GM12891 (cell line): ENCODE measurements at places on chromosomes 11 and 22.

- no peak for DNase-seq
Observed at GRCh38 chr11:6418557-6419008, 311 bp downstream of the APBB1 start.

DNA sequence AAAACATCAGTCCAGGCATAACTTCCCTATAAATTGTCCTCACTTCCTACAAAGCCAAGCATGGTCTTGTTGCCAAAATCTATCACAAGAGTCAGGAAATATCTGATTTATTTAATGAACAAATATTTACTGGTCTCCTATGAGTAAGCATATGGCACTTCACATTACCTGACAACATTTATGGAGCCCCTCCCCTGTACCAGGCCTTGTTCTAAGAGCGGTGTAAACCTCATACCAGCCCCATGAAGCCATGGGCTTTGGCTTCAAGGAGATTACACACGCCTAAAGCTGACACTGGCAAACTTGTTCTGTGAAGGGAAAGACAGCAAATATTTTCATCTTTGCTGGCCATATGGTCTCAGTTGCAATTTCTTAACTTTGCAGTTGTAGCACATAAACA is 43.0 kb upstream of the EIF3D start:
- no peak for DNase-seq

DNA sequence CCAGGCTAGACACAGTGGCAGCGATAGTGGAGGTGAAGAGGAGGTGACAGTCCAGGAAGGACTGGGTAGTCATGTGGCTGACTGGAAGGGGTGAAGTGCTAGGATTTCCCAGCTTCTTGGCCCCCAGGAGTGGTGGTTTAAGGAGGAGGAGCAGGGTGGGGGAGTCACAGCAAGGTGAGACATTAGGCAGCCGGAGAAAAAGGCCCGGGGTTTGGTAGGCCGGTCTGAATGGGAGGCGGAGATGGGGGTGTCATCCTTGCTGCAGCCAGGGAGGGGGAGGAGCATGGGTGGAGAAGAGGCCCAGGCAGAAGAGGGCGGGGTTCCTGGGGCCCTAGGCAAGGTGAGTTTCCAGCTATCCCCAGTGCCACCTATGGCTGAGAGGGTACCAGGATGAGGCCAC is 6.1 kb downstream of the SIPA1 start:
- no peak for DNase-seq

- no peak for DNase-seq
Observed at GRCh38 chr22:30094804-30095203, 14.5 kb downstream of the HORMAD2 start.

GRCh38 chr11:763073-763463 is 14.2 kb downstream of the GATD1 start:
- no peak for DNase-seq

GRCh38 chr11:96085319-96085930 is 161.5 kb upstream of the MTMR2 start:
- no peak for DNase-seq

DNA sequence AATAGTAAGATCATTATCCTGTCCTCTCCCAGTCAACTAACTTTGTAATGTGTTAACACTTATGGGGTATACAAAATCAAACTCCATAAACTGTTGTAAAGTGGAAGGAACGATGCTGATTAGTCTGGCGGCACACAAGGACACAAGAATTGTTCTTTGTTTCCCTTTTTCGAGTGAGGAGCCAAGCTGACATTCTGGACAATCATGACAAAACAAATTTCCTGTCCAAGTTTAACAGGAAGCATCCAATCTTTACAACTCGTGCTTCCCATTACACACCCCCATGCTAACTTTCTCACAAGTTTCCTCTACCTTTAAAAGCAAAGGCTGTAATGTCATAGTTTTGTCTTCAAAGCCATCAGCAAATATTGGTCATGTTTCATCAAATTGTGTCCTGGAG is 20.4 kb upstream of the LDLRAD3 start:
- no peak for DNase-seq

DNA sequence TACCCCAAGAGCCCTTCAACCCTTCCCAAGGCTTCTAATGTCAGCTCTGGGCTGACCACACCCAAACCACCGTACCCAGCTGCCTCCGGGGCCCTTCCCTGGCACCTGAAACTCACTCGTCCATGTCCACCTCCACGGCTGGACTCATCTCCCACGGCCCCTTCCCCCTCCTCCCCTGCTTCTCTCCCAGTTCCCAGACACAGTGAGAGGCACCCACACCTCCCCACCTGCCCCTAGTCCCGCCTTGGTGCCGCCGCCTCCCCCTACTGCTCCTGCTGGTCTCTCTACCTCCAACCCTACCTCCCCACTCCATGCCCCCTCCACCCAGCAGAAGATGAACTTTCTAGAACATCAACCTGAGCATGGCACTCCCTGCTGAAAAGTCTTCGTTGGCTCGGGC is 39.5 kb downstream of the ELFN2 start:
- no peak for DNase-seq

DNA sequence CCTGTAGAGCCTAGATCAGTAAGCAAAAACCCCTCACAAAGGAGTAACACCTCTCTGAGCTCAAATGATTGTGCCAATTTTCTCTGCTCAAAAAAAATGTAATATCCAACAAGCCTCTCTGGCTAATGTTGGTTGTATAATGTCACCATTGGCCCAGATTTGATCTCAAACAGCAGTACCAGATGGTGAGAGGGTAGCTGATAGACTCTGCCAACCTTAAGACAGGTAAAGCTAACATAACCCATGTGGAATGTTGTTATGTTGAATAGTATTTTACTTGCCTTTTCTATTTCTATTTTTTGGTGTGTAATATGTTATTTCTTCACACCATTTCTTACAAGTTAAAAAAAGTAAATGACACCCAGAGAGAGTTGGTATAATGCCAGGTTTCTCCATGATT is 166.7 kb upstream of the GUCY1A2 start:
- DNase-seq, result no peak

- no peak for DNase-seq
Observed at GRCh38 chr22:48264586-48264985, 1502.1 kb downstream of the TBC1D22A start.

- DNase-seq, result peak; percentile 80
Observed at GRCh38 chr22:50342651-50343540, at the start of gene PPP6R2. PPP6R2 (plus strand) TSS chr22:50343327; CDS start chr22:50393909, 50,582 bp downstream.

GRCh38 chr11:68914761-68915160 is 11.1 kb downstream of the IGHMBP2 start:
- no peak for DNase-seq

DNA sequence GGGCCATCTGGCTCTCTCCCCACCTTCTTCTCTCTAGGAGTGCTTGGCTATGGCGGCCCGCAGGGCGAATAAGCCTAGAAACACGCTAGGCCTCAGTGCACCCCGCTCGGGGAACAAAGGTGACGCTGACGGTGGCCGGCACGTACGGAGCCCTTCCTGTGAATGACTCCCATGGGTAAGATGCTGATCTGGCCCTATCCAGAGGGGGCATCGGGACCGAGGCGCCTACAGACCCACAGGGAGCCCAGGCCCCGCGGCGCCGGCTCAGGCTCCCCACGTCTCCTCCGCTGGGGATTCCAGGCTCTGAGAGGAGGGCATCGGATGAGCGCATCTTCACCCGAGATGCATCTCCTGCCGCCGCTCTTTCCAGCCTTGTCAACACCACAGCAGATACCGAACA is 31.4 kb upstream of the TESMIN start:
- no peak for DNase-seq

GRCh38 chr11:94184362-94184761 is 55.7 kb downstream of the PANX1 start:
- DNase-seq, result no peak

- DNase-seq, result no peak
Observed at GRCh38 chr22:44364751-44365130, 52.0 kb upstream of the SHISAL1 start.

DNA sequence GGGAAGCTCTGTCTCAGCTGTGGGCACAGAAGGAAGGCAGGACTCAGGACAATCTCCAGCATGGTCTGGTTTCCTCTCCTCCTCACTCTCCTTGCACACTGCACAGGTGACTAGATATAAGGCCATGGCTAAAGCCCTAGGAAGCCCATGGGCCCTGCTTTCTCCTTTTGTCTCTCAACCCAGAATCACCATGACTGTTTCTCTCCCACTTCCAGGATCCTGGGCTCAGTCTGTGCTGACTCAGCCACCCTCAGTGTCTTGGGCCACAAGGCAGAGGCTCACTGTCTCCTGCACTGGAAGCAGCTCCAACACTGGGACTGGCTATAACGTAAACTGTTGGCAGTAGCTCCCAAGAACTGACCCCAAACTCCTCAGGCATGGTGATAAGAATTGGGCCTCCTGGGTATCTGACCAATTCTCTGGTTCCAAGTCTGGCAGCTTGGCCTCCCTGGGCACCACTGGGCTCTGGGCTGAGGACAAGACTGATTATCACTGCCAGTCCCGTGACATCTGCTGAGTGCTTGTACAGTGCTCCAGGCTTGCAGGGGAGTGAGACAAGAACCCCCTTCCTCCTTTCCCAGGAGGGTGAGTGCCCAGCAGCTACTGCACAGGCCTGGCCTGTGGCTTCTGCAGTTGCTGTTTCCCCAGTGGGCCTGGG is 104.0 kb upstream of the TOP3B start:
- no peak for DNase-seq

GRCh38 chr11:25790396-25790795 is 541.5 kb upstream of the ANO3 start:
- DNase-seq, result no peak

DNA sequence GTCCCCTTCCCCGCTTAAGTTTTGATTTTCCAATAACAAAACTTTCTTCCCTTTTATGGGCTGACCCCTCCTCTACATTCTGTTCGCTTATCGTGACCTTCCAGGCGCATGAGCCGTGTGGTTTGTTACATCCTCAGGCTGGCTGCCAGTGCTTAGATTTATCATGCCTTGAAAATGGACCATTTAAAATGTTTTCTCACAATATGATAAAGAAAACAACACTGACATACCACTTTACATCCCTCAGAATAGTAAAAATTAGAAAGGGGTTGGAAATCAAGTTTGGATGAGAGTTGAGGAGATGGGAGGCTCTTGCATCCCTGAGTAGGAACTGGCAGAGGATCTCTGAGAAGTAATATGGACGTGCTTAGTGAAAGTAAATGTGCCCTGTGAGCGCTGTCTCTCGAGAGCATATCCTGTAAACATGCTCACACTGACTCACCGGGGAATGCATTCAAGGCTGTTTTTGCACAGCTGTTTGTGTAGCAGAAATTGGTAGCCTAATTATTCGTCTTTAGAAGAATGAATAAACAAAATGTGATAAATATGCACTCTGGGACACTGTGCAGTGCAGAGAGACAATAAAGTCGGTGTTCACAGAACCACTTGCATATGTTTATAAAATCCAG is 17.1 kb upstream of the TOLLIP start:
- DNase-seq, result no peak

DNA sequence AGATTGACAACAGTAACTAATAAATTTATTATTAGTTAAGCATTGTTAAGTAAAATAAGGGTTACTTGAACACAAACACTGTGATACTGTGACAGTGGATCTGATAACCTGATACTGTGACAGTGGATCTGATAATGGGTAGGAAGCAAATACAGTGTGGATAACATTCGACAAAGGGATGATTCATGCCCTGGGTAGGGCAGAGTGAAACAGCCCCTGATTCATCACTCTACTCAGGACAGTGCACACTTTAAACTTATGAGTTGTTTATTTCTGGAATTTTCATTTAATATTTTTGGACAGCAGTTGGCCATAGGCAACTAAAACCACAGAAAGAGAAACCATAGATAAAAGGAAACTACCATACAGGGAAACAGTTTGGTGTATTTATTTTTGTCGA is 60.8 kb upstream of the CTSC start:
- no peak for DNase-seq

- no peak for DNase-seq
Observed at GRCh38 chr22:33898121-33898520, 22.2 kb downstream of the LARGE1 start.

- no peak for DNase-seq
Observed at GRCh38 chr11:8997451-8997850, 6.3 kb downstream of the NRIP3 start.

DNA sequence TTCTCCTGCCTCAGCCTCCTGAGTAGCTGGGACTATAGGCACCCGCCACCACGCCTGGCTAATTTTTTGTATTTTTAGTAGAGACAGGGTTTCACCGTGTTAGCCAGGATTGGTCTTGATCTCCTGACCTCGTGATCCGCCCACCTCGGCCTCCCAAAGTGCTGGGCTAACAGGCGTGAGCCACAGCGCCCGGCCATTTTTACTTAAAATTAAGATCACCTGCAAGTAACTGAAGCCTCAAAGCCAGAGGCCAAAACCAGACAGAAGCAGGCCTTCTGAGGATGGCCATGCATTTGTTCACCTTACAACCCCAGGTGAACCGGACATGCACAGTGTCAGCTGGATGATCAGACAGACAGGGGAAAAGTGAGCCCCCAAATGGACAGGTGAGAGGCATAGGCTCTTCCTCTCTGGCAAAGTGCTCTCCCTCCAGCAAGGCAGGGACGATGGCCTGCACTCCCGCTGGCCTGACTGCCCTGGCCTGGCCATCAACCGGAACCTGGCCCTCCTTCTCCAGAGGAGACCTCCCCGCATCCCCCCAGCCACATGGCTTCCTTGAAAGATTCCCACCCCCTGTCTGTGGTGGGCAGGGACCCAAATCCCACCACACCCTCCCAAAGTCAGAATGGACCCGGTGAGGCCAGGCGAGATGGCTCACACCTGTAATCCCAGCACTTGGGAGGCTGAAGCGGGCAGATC is 25.9 kb downstream of the APOBEC3H start:
- DNase-seq, result no peak

- DNase-seq, result no peak
Observed at GRCh38 chr11:65416841-65417701, 5.5 kb upstream of the NEAT1 start.

- DNase-seq, result no peak
Observed at GRCh38 chr22:36936362-36937116, 23.1 kb downstream of the CSF2RB start.

- no peak for DNase-seq
Observed at GRCh38 chr11:95821640-95822039, 31.3 kb downstream of the CEP57 start.

GRCh38 chr11:98365190-98365589 is 655.6 kb upstream of the CNTN5 start:
- no peak for DNase-seq

DNA sequence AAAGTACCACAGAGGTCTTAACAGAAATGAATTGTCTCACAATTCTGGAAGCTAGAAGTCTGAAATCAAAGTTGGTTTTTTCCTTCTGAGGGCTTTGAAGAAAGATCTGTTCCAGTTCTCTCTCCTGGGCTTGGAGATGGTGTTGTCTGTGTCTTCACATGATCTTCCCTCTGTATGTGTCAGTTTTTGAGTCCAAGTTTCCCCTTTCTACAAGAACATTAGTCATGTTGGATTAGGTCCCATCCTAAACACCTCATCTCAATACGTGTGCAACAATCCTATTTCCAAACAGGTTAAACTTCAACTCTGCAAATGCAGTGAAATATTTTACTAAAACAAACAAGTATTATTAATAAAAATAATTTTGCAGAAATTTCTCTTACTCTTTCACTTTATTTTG is 3.1 kb upstream of the PTS start:
- no peak for DNase-seq

- no peak for DNase-seq
Observed at GRCh38 chr11:32809313-32809712, 14.9 kb upstream of the CCDC73 start.

GRCh38 chr11:26859416-26859815 is 134.5 kb upstream of the FIBIN start:
- no peak for DNase-seq
